Skeletal muscle cell (primary cell): ENCODE measurements at places on chromosomes 13 and 19.
A peak's percentile ranks its signal among the peaks of the same experiment; 100 is the strongest.

- no peak for DNase-seq
These were observed 35.7 kb upstream of the SLC10A2 start for GRCh38 chr13:103101901-103102300.

DNA sequence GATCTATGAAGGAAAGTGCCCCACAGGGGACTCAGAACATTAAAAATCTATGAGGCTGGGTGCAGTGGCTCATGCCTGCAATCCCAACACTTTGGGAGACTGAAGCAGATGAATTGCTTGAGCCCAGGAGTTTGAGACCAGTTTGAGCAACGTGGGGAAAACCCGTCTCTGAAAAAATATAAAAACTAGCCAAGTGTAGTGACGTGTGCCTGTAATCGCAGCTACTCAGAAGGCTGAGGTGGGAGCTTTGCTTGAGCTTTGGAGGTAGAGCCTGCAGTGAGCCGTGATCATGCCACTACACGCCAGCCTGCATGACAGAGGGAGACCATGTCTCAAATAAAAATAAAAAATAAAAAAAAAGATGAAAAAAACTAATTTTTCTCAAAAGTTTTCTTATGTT is 1070.6 kb downstream of the PCDH9 start:
- no peak for DNase-seq

- no peak for DNase-seq
These were observed 81.1 kb downstream of the STK24 start for GRCh38 chr13:98495627-98496478.

DNA sequence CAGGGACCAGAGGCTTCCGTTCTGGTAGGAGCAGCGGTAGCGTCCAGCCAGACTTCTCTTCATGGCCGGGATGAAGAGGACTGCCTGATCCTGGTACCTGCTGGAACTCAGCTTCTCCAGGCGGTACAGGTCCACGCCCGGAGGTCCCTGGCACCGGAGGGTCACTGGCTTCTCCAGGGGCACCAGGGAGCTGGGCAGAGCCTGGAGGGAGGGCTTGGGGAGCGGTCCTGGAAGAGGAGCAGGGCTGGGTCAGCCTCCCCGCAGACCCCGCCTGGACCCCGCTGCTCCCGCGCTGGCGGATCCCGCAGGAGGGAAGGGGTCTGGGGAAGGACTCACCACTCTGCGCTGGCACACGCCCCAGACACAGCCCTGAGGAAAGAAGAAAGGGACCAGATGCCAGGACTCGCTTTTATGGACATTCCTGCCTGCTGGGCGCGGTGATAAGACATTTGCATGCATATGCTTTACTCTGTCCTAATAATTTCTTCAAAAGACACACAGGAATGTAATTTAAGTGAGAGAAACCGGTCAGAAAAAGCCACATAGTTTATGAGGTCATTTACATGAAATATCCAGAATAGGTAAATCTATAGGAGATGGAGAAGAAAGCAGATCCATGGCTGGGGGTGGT is 5.8 kb downstream of the GP6 start:
- DNase-seq = no peak

- DNase-seq = no peak
These were observed 43.9 kb upstream of the C1QTNF9 start for GRCh38 chr13:24265453-24265852.

GRCh38 chr19:22026687-22027086 is 15.9 kb upstream of the ZNF208 start:
- DNase-seq = no peak

GRCh38 chr13:30329009-30329585 is 21.7 kb upstream of the KATNAL1 start:
- DNase-seq = no peak

DNA sequence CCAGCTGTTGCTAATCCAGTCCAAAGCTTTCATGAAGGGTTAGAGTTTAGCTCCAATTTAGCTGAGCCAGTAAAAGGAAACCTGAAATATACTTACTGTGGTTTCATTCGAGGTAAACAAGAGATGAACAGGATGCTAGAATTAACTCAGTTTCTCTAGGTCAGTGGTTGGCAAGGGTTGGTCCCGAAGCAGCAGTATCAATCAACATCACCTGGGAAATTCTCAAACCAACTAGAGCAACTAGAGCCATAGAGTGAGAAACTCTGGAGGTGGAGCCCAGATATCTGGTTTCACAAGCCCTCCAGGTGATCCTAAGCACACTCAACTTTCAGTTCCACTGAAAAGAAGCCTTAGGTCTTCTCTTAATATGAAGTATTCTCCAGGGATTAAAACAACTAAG is 376.7 kb downstream of the OXGR1 start:
- DNase-seq = no peak

DNA sequence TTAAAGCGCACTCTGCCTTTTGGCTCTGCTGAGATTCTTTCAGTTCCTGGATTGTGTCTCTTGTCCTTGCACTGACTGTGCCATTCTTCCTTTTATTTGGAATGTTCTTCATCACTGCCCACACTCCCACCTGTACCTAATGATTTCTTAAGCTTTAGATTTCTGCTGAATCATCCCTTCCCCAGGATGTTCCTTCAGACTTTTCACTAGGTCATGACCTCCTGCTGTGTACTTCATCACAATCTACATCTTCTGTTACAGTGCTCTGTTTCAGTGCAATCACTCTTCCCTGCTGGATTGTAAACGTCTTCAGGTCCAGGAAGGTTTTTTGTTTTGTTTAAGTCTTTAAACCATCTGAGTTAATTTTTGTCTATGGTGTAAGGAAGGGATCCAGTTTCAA is 281.0 kb downstream of the ATP8A2 start:
- no peak for DNase-seq

GRCh38 chr13:72463561-72463960 is 263.9 kb downstream of the MZT1 start:
- DNase-seq = peak; percentile 33

DNA sequence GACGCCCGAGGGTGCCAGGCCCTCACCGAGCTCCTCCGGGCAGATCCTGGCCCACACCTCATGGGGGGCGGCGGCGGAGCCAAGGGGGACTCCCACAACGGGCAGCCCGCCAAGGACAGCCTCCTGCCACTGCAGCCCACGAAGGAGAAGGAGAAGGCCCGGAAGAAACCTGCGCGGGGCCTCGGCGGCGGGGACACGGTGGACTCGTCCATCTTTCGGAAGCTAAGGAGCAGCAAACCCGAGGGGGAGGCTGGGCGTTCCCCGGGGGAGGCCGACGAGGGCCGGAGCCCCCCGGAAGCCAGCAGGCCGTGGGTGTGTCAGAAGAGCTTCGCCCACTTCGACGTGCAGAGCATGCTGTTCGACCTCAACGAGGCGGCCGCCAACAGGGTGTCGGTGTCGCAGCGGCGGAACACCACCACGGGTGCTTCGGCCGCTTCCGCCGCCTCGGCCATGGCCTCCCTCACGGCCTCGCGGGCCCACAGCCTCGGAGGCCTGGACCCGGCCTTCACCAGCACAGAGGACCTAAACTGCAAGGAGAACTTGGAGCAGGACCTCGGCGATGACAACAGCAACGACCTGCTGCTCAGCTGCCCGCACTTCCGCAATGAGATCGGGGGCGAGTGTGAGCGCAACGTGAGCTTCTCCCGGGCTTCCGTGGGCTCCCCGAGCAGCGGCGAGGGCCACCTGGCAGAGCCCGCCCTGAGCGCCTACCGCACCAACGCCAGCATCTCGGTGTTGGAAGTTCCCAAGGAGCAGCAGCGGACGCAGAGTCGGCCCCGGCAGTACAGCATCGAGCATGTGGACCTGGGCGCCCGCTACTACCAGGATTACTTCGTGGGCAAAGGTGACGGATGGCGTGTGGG is 141.5 kb downstream of the DPF1 start:
- DNase-seq = no peak

DNA sequence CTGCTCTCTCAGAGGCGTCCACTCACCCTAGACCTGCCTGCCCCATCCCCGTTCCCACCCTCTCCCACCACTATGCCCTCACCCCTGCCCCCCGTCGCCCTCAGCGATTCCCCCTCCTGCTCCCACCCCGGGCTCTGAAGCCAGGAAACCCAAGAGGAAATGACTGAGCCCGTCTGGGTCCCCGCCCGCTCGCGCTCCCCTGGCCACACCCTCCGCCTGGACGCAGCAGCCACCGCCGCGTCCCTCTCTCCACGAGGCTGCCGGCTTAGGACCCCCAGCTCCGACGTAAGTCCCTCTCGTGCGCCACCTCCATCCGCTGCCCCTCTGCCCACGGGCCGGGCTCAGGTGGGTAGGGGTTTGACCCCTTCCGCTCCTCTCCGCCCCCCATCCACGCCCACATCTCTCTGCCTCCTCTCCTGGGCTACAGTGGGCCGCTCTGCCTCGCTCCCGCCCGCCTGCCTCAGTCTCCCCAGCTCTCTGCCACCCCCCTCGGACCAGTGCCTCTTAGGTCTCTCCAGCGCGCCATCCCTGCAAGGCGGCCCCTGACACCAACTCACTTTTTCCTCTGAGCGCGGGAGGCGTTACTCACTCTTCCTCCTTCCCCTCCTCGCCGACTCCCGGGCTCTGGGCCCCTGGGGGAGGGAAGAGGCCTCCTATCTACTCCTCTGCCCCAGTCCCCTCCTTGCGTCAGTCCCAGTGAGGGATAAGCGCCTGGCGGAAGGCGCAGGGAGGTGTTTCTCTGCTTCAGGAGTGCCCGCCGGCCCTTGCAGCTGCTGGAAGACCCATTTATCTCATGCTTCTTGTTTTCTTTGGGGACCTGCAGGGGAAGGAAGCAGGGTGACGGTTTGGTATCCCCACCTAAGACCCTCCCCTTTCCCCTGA is at the start of gene FXYD5:
FXYD5 (plus strand) TSS at position 211 of the 882 bp plus-strand sequence. CDS start 816 bp downstream, outside the sequence.
- peak; percentile 47 for DNase-seq

DNA sequence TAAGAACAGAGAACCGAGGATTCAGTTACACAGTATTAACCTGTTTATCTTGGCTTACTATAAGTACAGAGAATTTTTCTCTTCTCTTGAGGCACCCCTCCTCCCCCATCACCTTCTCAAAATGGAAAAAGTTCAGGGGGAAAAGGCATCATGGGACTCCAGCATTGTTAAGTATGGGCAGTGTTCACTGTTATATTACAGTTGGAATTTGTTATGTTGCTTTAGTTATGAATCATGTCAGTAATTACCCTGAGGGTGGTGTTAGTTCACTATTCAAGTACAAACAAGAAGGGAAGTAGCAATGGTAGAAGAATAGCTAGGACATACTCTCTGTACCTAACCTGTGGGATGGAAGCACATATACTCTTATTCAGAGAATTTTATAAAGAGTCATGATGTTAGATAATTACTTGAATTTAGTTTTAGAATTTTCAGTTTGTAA is 12.0 kb downstream of the LPAR6 start:
- peak; percentile 57 for DNase-seq

DNA sequence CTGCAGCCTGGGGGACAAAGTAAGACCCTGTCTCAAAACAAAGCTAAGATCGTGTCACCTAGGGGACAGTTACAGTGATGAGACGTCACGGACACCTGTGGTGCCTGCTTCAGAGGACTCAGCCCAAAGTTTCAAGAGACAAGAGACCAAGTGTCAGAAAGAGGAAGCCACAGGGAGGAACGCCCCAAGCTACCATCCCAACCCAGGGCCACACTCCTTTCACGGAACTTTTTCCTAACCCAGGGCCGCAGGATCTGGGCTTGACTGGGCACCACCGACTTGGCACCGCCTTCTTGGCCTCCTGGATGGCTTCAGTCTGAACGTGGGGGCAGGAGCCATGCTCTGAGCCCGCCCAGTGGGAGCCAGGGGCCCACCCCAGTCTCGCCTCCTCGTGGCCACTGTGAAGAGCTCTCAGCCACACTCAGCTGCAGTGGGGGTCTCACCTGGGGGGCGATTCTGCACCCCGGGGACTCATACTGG is 8.5 kb downstream of the MOB3A start:
- DNase-seq = no peak

- DNase-seq = no peak
These were observed 256.5 kb downstream of the SHISA2 start for GRCh38 chr13:25795277-25795676.

GRCh38 chr13:23701636-23702035 is 131.4 kb downstream of the TNFRSF19 start:
- peak; percentile 100 for DNase-seq

- DNase-seq = no peak
These were observed 767 bp upstream of the GPR18 start for GRCh38 chr13:99258946-99259345.

DNA sequence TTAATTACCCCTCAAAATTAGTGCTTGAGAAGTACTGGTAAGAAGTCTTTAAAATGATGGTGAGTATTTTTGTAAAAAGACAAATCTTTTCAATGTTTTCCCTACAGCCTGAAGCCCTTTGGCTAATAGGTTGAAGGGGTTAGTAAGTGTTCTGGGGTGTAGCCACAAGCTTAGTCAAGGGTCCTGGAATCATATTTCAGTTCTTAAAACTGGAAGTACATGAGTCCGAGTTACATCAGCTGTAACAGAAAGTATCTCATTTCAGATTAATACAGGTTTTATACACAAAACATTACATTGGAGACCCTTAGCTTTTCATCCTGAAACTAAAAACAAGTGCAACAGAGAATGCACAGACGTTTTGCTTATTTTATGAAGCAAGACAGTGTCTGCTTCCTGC is 52.7 kb upstream of the TEX29 start:
- DNase-seq = no peak

- DNase-seq = peak; percentile 56
These were observed 11.1 kb upstream of the BCL3 start for GRCh38 chr19:44737238-44738071.

- DNase-seq = no peak
These were observed 85.6 kb downstream of the COL4A2 start for GRCh38 chr13:110392510-110393240.

DNA sequence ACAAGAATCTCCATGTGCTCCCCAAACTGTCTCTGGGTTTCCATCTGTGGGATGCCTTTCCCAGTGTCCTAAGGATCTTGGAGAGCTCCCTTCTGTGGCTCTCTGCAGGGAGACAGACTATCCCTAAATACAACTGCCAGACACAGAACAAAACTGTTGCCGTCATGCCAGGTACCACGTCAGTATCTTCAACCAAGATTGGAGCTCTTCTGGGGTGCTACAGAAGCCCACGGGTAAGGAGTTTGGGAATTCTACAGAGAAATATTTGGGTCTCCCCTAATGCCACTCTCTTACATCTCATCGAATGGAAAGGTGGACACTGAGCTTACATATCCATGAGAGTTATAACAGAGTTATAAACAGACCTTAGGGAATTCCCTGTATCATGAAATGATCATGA is 4.9 kb upstream of the MBD3L3 start:
- no peak for DNase-seq
